Nephron progenitor cell (in vitro differentiated cells): ENCODE measurements at places on chromosomes 1 and 21.
A peak's percentile ranks its signal among the peaks of the same experiment; 100 is the strongest.

GRCh38 chr1:106536741-106537140, 519.7 kb upstream of the PRMT6 start:
- no peak for DNase-seq

DNA sequence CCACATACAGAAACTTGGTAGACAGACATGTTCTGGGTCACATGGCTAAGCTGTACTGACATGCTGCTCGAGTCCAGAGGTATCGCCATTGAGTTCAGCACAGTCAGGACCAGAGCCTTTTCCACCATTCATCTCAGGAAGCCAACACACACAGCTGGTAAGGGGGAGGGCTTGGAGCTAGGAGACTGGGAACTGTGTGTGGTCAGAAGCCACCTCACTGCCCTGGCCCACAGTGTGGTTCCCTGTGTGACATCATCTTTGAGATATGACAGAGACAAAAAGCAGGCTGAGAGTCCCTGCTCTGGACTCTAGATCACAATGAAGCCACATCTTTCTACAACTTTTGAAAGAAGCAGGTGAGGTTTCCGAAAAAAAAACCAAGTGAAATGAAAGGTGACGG, 107.2 kb downstream of the SIM2 start:
- no peak for DNase-seq

DNA sequence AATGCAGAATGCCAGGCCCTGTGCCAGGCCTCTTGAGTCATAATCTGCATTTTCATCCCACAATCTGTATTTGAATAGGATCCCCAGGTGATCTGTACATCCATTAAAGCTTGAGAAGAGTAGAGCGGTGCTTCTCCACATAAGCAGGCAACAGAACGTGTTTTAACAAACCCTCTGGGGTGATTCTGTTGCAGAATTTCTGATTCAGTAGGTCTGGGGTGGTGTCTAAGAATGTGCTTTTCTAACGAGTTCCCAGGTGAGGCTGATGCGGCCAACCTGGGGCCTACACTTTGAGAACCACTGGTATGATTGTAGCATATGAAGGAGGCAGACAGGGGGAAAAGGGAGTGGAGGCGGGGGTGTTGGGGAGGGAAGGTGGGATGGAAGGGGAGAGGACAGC, 78.4 kb upstream of the POU3F1 start:
- DNase-seq: no peak

- DNase-seq: no peak
Observed at GRCh38 chr1:73998348-73998959, 199.5 kb downstream of the LRRIQ3 start.

DNA sequence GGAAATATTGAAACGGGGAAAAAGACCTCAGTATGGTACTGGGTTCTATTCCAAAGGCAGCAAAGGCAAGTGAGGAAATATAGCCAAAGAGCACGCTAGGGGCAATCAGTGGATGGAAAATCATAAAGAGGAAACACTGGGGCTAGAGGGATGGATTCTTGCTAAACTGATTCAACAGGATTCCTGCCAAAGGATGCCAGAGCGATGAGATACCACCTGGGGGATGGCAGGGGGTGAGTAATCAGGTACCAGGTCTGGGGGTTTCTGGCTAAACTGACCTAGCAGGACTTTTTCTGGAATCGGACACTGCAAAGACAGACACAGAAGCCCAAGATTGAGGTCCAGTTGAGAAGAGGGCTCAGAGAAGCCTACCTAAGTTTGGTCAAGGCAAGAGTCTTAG, 6.7 kb downstream of the CHI3L2 start:
- DNase-seq: no peak

- DNase-seq: no peak
Observed at GRCh38 chr1:35947547-35947946, 16.6 kb downstream of the AGO3 start.

GRCh38 chr1:108027389-108027788, 62.4 kb upstream of the VAV3 start:
- DNase-seq: no peak

- DNase-seq: no peak
Observed at GRCh38 chr21:45279446-45280177, 8.1 kb downstream of the POFUT2 start.

DNA sequence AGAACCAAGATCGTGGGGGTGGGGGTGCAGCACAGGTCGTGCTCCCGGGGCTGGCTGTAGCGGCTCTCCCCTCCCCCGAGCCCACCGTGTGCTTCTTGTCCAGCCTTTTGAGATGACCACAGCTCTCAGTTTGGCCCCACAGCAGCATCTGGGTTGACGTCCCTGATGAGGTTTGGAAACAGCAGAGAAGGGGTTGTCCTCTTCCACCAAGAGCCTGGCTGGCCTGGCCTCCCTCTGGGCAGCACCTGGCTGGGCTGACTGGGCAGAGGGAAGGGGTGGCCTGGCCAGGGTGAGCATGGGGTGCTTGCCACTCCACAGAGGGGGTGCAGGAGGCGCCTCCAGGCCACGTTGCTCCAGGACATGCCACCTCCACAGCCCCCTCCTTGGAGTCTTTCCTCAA, 61.5 kb downstream of the SKI start:
- DNase-seq: no peak

- DNase-seq: no peak
Observed at GRCh38 chr1:85374160-85374559, 90.8 kb downstream of the DDAH1 start.

DNA sequence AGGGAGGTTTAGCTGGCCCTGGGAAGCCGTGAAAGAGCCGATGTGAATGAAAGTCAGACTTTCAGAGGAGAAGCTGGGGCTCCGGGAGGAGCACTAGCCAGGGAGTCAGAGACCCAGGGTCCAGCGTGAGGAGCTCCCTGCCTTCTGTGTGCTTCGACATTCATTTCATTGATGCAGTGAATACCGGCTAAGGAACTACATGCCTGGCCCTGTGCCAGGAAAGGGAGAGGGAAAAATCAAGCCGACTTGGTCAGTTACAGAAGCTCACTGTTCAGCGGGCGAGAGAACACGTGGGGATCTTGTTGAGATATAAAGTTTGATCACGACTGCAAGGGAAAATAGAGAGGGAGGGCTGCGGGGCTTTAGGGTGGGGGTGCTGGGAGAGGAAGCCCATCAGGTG, 76.7 kb upstream of the RUNX3 start:
- no peak for DNase-seq

- DNase-seq: no peak
Observed at GRCh38 chr21:28380241-28380640, 612.4 kb downstream of the LTN1 start.

GRCh38 chr1:224273641-224274040, 56.3 kb downstream of the NVL start:
- no peak for DNase-seq

DNA sequence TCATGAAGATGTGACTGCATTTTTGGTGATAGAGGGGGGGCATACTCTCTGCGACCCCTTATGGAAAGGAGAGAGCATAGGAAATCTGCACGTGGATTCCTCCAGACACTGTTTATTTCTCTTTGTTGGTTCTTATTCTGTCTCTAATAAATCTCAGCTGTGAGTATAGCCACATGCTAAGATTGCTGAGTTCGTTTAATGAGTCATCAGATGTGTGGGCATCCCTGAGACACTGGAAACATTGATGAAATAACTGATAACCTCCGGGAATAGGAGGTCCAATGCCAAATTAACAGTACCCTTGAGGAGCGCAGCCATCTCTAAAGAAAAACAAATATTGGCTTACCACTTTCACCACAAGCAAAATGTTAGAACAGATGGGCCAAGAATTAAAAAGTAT, 880.2 kb upstream of the NEGR1 start:
- no peak for DNase-seq

DNA sequence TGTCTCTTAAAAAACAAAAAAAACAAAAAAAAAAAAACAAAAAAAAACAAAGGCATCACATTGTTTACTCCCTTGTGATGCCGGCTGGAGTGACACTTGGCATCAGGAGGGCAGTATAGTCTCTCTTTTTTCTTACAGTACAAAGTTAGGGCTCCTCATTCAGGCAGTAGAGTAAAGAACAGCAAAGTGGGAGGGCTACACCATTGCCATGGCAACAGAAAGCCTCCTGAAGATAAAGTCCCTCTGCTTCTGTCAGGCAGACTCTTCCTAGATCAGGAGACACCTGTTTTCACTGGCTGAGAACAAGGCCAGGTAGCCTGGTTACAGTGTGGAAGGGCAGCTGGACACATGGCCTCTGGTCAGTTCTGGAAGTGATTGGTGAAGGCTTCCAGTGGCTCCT, 41.3 kb upstream of the RAB3GAP2 start:
- DNase-seq: no peak

DNA sequence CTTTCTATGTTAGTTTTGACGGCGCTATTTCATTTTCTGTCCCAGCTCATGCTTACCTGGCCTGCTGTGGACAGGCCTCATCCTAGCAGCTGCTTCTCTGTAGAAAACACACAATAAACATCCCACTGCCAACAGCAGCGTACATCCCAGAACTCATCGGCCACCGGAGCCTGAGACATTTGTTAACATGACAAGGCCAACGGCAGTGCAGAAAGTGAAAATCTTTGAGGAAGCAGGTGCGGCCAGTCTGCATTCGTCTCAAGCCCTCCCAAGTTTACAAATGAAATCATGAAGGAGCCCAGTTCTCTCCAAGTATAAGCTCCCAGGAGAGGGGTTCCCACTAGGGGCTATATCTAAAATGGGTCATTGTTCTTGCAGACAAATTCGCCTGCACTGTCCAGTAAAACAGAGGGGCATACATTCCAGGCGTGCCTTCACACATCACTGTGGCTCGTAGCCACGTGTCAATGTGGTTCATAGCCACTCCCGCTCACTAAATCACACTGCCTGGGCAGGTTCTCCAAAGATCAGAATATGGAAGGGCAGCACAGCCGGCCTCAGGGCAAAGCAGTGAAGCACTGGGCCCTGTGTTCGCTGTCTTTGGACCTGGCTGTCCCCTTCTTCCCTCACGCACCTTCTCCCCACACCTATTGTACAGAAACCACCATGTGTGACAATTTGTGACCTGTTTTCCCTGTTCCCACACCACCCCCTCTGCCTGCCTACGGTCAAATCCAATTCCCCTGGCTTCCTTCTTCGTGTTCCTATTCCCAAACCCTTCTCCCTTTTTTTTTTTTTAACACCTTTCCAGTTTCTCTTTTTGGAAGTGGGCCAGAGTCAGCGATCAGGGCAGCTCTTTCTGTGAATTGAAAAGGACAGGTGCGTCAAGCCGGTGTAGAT, 27.0 kb upstream of the ABCG1 start:
- no peak for DNase-seq

GRCh38 chr21:17495680-17496079, 17.2 kb upstream of the CXADR start:
- no peak for DNase-seq

DNA sequence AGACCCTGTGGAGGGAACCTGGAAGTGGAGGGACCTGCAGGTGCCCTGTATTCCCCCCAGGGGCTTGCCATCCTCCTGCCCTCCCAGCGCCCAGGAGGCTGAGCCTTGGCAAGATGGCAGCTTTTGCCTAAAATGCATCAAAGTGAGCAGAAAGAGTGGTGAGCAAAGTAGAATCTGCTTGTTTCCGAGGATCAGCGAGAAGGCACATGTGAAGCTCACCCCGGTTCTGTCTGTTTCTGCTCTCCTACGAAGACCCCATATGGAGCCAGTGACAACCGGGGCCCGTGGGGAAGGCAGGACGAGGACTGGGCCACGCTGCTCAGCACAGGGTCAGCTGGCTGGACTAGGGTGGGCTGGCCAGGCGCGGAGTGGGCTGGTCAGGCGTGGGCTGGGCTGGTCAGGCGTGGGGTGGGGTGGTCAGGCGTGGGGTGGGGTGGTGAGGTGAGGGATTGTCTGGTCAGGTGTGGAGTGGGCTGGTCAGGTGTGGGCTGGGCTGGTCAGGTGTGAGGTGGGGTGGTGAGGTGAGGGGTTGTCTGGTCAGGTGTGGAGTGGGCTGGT, 5.2 kb upstream of the FNDC10 start:
- no peak for DNase-seq

GRCh38 chr1:174262349-174263241, 103.3 kb downstream of the RABGAP1L start:
- no peak for DNase-seq

GRCh38 chr1:30406996-30407864, 316.2 kb downstream of the MATN1 start:
- no peak for DNase-seq

DNA sequence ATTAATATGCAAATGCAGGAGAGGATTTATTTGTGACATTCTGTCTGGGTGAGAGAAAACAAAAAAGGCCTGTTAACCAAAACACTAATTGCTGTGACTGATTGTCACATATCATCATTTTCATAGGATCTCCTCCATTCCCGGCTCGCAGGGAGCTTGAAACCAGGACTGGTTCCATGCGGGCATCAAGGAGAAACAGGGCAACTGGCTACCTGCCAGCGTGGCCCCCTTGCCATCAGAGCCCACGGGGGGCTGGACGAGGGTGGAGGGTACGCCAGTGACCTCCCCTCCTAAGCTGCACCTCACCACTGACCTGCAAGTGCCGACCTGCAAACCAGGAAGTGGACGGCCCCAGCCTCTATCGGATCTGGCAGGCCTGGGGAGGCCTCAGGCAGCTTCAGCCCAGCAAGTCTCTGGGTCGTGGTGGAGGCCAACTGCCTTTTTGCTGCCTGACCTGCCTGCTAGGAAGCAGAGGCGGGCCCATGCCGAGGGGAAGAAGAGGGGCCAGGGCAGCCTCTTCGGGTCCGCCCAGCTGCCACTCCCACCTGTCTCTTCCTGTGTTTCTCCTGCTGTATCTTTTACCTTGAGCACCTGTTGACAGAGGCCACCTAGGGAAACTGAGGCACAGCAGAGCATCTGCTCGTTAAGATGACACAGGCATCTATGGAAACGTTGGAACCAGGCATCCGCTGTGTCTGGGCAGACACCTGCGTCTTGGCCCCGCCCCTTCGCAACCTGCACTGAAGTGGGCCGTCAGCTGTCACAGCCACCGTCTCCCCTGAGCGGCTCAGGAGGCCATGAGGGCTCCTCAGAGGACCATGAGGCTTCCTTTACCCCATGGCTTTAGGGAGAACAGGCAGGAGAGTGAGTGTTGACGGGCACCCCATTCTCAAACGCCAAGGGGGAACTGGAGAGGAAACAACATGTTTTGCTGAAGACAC, 74.8 kb downstream of the CASZ1 start:
- no peak for DNase-seq

GRCh38 chr1:154556422-154556821, 2.0 kb downstream of the UBE2Q1 start:
- peak; percentile 57 for DNase-seq

- DNase-seq: no peak
Observed at GRCh38 chr1:245537992-245538391, 383.2 kb downstream of the KIF26B start.

DNA sequence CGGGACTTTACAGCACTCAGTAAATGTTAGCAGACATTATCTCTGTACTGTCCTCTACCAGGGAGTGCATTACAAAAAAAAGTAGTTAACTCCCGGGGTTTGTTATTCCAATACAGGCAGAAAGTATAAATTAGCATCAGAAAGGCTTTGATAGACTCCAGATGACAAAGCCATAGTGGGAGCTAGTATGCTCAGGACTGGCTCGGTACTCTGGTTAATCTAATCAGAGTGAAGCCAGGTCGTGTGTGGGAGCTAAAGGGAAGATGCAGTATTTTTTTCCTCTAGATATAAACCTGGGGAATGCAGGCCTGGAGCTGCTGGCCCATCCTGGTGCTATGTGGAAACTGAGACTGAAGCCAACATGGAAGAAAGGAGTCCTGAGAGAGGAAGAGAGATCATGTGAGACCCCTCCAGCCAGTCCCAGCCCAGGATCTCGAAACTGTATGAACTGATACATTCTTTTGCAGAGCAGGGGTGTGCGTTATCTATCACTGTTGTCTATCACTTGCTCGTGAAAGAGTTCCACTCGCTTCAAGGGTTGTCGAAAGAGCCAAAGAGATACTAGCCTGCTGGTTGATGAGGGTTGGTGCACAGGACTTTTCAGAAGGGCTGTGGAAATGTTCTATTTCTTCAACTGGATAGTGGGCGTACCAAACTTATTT, 125.8 kb downstream of the PLPP3 start:
- no peak for DNase-seq
